Heart left ventricle (tissue), 16 donors: ENCODE measurements at places on chromosomes 6 and 20. TPM values are rescaled to one million over a fixed set of nuclear protein-coding genes. Genes with fewer than 3 reads are reported as not detected.
A peak's percentile ranks its signal among the peaks of the same experiment; 100 is the strongest.

DNA sequence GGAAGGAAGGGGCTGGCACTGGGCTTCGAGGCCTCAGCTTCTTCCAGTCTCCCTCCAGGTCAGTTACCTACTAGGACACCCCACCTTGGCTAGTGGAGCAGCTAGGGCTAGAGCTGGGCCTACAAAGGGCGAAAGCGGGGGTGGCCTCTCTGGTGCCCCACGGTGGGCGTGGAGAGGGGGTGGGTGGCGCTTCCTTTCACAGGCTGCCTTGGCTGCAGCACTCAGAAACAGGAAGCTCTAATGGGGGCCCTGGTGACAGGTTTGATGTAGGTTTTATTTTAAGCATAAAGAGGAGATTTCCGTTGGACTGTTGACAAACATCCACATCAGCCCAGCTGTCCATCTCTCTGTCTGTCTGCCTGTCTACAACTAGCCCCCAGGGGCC is 13.4 kb downstream of the FAM110A start:
- no peak for DNase-seq

Gene PTGIS
- 7.3 TPM for polyA plus RNA-seq

- no peak for DNase-seq
Observed at GRCh38 chr6:33217681-33218080, 9.4 kb downstream of the RING1 start.

DNA sequence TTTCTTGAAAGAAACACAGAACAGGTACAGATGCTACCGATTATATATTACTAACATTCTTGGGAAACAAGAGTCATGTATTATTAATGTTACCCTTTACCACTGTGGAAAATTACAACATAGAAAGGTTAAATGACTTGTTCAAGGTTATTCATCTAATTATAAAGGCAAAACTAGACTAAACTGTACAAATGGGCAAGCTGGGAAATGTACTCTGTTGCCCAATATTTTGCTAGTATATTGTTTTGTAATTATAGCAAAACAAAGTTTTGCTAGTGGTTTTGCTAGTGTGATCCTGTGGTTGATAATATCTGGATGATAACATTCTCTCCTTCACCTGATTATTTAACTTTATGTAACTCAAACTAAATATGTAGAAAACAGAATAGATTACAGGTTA is 96.5 kb downstream of the TINAG start:
- DNase-seq: no peak

Gene PERP
- polyA plus RNA-seq: 41.0 TPM

DNA sequence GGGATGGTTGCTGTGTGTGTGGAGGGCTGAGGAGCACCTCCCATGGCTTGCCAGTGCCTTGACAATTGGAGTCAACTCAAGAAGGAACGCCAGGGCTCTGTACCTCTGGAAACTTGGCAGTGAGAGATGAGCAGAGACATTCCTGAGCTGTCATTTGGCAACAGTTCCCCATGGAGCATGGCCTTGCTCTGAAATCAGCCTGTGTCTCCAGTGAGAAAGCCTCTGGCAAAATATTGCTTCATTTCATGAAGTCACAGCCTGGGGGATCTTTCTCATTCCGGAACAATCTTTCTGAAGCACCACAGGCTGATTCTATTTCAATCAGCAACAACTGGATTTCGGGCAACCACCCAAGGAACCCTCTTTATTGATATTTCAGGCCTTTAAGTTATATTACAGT is 52.2 kb upstream of the FNDC1 start:
- no peak for DNase-seq

Gene MMP24
- polyA plus RNA-seq: 0.19 TPM

Gene RRAGD
- polyA plus RNA-seq: 40.8 TPM

Gene PLN
- 974 TPM for polyA plus RNA-seq

GRCh38 chr20:37336369-37337207 is 9.4 kb upstream of the SRC start:
- peak; percentile 82 for DNase-seq

DNA sequence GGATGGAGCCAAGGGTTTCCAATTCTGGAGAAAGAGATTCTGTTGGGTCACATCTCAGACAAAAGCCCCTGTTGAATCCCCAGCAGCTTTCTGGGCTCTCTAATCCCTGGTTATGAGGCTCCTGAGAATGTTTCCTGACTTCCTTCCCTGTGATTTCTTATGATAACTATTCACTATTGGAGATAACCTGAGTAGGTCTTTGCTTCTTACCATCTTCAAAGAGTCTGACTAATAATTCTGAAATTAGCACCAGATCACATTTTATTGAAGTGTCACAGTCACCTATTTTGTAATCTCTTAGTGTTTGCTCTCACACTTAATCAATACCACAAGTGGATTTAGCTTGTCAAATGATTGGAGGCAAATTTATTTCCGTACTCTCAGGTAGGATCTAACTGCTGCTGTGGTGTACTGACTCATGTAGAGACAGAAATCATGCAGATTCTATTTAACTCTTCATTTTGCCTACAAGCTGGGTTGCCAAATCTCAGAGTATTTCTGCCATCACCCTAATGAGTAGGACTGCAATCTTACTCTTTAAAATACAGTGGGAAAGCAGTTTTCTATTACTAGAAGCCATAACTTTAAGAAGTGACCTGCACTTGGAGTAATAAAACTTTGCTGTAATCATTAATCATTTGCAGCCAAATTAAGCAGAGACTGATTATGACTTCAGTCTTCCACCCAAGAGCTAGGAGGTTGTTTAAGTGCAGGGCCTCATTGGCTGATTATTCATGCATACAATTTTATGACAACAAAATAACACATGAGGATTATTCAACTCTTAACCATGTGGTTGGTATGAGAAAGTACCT is 422.1 kb downstream of the EPM2A start:
- DNase-seq: no peak

- DNase-seq: no peak
Observed at GRCh38 chr6:81451787-81452186, 300.7 kb downstream of the TENT5A start.

- no peak for DNase-seq
Observed at GRCh38 chr6:18209539-18210197, 54.4 kb downstream of the KDM1B start.

- no peak for DNase-seq
Observed at GRCh38 chr20:63416631-63417030, 55.5 kb upstream of the CHRNA4 start.

- no peak for DNase-seq
Observed at GRCh38 chr6:67643281-67643680, 991.8 kb upstream of the ADGRB3 start.

GRCh38 chr6:160929361-160929760 is 62.2 kb upstream of the MAP3K4 start:
- no peak for DNase-seq

Gene MYH7B
- 12.8 TPM for polyA plus RNA-seq

Gene BACH2
- 0.24 TPM for polyA plus RNA-seq

- no peak for DNase-seq
Observed at GRCh38 chr6:67200626-67201403, 1434.3 kb upstream of the ADGRB3 start.

Gene INSM1
- polyA plus RNA-seq: not detected

- DNase-seq: no peak
Observed at GRCh38 chr6:152416652-152417051, 220.5 kb downstream of the SYNE1 start.

Gene RAD21L1
- not detected for polyA plus RNA-seq

DNA sequence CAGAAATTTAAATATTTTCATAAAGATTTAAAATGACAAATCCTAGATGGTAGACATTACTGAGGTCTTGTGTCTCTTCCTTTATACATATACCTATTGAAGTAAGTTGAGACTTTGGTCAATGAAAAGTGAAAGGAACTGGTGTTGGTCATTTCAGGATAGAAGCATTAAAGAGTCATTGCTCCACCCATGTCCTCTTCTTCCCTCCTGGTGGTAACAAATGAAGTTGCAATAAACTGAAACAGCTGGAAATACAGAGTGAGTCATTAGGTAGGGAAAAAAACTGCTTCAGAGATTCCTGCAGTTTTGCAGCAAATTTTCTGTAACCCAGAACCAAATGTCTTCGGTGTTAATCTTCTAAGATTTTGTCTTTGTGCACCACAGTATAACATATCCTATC is 448.0 kb downstream of the EYS start:
- DNase-seq: no peak

DNA sequence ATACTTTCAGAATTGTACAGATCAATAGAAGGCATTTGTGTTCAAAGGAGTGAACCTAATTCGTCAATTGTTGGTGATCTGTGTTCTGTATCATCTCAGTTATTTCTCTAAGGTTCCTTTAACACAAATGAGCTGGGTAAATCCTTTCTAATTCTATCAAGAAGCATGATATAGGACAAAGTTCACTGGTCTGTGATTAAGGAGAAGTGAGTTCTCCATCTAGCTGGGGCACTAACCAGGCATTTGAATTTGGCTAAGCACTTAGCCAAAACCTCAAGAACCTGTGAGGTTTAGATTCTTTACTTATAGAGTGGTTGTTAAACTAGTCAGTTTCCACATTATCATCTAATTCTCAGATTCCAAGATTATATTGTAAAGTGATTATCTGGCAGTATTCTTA is 50.3 kb downstream of the DOP1A start:
- DNase-seq: no peak

- no peak for DNase-seq
Observed at GRCh38 chr6:156978948-156979347, 201.8 kb downstream of the ARID1B start.

DNA sequence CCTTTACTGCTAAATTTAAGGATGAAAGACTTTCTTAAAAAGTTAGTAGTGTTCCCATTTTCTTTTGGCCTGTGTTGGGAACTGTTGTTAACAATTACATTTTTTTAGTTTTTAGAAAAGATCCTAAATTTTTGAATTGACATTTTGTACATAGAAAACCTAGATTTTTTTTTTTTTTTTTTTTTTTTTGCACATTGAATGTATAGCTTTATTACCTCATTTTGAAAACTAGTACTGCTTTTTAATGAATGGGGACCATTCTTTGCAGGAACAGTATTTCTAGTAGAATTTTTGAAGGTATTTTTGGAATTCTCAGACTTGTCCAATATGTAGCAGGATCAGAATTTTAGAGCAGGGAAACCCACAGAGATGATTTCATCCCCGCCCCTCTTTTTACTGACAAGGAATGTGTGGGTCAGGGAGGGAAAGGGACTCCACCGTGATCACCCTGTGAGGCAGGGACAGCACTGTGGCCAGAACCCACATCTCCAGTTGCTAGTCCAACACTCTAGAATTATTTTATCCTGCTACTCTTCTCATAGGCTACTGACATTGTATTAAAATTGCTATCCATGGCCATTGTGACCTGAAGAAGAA is 154.4 kb upstream of the SUPT3H start:
- no peak for DNase-seq

DNA sequence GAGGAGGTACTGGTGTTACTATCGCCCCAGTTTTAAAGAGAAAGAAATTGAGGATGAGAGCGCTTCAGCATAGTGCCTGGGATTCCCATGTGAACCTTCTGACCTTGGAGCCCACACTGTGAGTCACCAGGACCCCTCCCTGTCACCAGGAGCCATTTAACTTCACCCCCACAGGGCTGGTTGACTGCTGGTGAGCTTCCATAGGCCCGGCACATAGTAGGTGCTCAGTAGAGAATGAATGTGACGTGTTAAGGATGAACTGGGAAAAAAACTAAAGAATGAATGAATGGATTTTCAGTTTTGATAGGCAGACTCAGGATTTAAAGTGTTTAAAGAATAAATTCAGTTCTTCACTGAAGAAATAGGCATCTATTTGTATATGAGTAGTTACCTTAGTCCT is 53.3 kb upstream of the KIF25 start:
- no peak for DNase-seq
